Stimulated activated CD4-positive, alpha-beta T cell treated with anti-CD3 and anti-CD28 coated beads, Interleukin-4, amount 100 ng/mL, for 24 hours (primary cell): ENCODE measurements at places on chromosomes 12 and 14.

GRCh38 chr12:57118711-57119271, 7.6 kb upstream of the STAT6 start:
- no peak for DNase-seq

- DNase-seq: no peak
These were observed 15.0 kb downstream of the G2E3 start for GRCh38 chr14:30573966-30574365.

DNA sequence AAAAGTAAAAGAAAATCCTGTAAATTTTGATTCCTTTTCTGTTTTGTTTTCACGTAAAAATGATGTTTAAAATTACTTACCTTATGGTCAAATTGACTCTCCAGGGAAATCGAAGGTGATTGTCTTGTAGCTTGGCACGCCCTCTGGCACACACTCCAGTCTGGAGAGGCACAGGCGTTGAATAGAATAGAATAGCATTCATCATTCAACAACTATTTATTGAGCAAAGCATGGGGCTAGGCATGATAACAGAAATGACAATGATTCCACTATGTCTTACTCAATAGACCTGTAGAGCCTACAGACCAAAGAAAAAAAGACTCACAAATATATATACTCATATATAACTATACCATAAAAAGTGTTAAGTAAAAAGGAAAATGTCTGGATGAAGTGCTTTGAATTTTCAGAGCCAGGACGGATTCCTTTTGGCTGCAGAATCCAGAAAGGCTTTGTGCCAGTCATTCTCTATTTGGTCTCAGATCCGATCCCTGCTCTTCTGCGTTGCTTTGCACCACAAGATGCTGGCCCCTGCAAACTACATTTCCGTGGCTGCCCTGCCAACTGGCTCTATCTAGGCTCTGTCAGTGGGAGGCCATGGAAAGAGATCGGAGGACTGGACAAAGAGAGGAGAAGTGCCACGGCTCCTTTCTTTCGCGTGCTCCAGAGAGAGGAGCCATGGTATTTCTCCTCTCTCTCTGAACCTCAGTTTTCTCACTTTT, 231.8 kb downstream of the CRADD start:
- DNase-seq: no peak

DNA sequence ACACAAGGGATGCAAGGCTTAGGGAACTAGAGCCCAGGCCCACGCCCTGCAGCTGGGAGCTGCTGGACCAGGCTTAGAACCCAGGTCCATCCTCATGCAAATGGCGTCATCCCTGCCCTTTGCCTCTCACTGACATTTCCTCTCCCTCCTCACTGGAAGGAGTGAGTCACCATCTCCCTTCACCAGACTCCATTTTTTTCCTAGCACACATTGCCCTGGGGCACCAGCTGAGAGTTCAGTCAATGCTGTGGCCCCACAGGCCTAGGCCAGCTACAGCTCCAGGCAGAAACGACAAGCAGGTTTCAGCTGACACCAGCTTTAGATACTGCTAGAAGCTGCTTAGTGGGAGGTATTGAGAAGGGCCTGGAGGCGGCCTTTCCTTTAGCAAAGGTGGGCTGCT, 98.9 kb downstream of the RIMBP2 start:
- no peak for DNase-seq

GRCh38 chr12:104049903-104050356, at the start of gene GLT8D2:
Gene GLT8D2 (minus strand): TSS chr12:104050187. CDS start chr12:104019648, 30,539 bp downstream.
- no peak for DNase-seq

DNA sequence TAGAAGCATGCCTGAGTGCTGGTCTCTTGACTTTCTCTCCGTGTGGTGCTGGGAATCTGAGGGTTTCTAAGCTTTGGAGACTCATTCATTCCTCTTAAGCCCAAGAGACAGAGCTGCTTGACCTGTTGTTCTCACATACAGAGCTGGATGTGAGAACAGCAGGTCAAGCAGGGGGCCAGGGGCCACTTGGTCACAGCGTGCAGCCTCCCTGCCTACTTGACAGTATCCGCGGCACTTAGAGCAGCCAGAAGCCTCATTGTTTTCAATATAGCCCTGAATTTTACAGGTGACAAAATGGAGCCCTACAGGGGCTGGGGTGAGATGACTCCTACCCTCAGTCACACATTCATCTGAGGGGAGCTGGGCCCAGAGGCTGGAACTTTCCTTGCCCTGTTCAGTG, 88.9 kb downstream of the ESRRB start:
- DNase-seq: no peak

DNA sequence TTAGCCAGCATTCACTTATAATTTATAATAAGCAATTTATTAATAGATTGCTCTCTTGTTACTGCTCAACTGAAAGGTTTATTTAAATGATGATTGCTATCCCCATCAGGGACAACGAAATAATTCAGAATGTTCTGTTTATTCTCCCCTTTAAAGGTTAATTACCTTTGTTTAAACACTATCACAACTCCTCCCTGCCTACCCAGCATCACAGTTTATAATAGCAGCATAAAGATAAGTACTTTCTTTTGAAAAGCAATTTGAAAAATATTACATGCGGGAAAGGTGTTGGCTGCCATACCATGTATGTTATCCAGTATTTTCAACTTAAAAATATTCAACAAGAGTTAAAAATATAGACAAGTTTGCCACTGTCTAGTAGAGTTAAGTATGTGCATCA, 30.6 kb downstream of the SCAF11 start:
- no peak for DNase-seq

DNA sequence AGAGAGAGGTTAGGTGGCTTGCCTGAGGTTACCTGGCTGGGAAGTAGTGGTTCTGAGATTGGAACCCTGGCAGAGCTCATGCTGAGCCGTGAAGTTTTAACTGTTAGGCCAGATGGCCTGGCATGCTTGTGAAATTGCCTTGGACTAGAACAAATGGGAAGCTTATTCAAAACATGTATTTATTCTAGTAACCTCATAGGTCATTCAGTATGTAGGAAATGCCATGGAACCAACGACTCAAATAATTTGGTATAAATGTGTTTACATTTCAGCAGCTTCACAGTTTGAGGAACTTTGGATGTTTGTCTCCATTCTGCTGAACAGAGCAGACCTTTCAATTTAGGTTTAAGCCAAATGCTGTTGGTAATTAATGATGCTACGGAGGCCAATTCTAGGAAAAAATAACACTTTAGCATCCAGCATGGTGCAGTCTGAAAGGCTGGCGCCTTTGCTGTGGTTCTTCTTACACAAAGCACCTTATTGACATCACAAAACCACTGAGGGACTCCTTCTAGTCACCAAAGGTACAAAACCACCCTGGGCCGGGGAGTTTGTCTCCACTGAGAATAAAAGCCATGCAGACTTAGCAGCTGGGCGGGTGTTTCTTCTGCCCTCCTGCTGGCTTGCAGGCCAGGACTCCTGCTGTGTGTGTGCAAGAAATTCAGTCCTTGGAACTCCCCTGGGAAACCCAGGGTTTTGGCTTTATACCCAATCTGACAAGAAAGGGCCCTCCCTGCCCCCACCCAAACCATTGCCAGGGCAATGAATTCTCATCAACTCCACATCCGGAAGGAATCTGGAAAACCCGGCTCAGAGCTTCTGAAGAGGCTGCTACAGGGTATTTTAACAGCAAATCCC, 64.2 kb downstream of the ELK3 start:
- DNase-seq: no peak
